ENCODE measurements at places on chromosomes 13 and 19.

- DNase-seq = no peak
Measured at GRCh38 chr19:7138402-7138801, 68.9 kb downstream of the ZNF557 start.

- no peak for DNase-seq
Measured at GRCh38 chr19:7775761-7776160, 12.7 kb downstream of the CLEC4M start.

DNA sequence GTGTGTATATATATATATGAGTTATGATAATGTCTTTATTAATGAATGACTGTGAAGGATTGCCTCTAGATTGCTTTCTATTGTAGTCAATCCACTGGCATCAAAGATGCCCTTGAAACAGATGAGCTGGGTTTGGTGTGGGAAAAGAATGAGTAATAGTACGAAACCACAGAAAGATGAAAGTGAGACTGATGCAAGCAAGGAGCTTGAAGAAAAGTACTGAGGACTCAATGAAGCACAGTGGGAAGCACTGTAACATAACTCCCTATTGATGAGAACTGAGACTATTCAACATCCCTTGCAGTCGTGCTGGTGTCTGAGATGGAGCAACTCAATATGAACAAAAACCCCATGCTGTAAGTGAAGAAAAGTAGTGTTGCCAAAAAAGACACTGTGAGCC, 1794.2 kb downstream of the SLITRK5 start:
- no peak for DNase-seq

DNA sequence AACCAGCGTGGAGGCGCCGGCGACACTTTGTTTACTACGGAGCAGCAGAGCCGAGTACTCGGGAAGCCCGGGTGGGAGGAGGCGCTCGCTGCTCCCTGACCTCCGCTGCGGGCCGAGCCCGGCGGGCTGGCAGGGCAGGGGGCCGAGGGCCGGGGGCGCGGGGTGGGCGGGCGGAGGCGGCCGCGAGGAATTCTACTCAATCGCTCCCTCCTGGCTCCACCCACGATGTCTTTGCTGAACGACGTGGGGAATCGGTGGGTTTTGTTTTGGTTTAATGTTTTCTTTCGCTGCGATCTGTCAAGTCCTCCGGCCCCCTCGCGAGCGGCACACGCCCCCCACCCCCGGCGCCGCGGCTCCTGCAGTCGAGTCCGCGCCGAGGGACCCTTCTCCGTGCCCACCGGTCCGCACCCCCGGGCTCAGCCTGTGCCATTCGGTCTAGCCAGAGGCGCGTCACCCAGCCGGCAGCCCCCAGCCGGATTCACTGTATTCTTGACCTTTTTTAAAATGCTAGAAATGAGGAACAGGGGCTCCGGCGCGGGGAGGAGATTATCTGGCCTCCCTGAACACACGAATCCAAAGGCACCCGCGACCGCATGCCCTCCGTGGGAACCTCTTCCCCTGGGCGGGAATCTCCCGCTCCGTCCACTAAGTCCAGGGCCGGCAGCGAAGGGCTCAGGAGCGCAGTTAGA, 636 bp upstream of the FOXO1 start:
- no peak for DNase-seq

GRCh38 chr13:70644052-70644451, 535.8 kb upstream of the KLHL1 start:
- DNase-seq = no peak

GRCh38 chr13:92225861-92226260, 827.4 kb downstream of the GPC5 start:
- DNase-seq = no peak

GRCh38 chr19:2711172-2711874, 8.8 kb upstream of the GNG7 start:
- DNase-seq = no peak

GRCh38 chr13:111177081-111177711, 62.1 kb downstream of the ARHGEF7 start:
- no peak for DNase-seq

DNA sequence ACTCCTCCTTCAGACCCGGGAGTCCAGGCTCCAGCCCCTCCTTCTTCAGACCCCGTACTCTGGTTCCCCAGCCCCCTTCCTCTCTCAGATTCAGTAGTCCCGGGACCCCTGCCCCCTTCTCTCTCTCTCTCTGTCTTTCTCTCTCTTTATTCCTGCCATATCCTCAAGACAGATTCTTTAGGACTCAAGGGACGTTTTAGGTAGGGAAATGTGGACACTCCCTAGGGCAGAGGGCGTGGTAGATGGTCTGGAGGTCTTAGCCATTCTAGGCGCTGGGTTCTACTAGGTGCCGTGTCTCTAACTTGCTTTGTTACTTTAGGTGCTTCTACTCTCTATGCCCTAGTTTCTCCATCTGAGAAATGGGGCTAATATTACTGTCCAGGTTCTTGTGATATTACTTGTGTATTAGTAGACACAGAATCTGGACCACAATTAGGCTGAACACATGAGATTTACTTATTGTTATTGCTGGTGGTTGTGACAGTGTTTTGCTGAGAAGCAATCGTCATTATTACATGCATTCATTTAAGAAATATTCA, 751 bp upstream of the C19orf84 start:
- no peak for DNase-seq

GRCh38 chr13:112695121-112695520, 5.3 kb downstream of the ATP11A start:
- no peak for DNase-seq

- no peak for DNase-seq
Measured at GRCh38 chr13:112708560-112709240, 18.9 kb downstream of the ATP11A start.

- no peak for DNase-seq
Measured at GRCh38 chr19:38742906-38743305, 1.4 kb downstream of the CAPN12 start.

- no peak for DNase-seq
Measured at GRCh38 chr13:48000559-48001113, 437 bp downstream of the SUCLA2 start.

DNA sequence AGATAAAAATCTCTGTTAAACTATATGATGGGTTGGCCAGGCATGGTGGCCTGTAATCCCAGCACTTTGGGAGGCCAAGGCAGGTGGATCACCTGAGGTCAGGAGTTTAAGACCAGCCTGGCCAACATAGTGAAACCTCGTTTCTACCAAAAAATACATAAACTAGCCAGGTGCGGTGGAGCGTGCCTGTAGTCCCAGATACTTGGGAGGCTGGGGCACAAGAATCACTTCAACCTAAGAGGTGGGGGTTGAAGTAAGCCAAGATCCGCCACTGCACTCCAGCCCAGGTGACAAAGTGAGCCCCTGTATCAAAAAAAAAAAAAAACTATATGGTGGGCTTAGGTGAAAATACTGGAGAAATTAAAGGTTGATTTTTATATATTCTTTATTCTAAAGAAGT, 11.3 kb downstream of the TBC1D4 start:
- no peak for DNase-seq

GRCh38 chr13:46315491-46316075, 71.5 kb downstream of the RUBCNL start:
- DNase-seq = no peak

DNA sequence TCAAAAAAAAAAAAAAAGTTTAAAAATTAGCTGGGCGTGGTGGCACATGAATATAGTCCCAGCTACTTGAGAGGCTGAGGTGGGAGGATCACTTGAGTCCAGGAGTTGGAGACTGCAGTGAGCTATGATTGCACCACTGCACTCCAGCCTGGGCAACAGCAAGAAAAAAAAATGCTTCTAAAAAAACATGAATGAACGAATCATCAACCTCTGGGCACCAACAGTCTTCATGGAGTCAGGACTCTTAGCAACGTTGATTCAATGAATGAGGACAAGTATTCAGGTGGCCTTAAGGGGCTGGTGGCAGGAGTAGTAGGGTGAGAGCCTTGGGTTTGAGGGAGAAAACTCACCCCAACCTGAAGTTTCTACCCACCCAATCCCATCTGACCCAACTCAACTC, 20.6 kb upstream of the OLFM2 start:
- DNase-seq = no peak

GRCh38 chr13:43850873-43851272, 28.7 kb downstream of the CCDC122 start:
- no peak for DNase-seq

DNA sequence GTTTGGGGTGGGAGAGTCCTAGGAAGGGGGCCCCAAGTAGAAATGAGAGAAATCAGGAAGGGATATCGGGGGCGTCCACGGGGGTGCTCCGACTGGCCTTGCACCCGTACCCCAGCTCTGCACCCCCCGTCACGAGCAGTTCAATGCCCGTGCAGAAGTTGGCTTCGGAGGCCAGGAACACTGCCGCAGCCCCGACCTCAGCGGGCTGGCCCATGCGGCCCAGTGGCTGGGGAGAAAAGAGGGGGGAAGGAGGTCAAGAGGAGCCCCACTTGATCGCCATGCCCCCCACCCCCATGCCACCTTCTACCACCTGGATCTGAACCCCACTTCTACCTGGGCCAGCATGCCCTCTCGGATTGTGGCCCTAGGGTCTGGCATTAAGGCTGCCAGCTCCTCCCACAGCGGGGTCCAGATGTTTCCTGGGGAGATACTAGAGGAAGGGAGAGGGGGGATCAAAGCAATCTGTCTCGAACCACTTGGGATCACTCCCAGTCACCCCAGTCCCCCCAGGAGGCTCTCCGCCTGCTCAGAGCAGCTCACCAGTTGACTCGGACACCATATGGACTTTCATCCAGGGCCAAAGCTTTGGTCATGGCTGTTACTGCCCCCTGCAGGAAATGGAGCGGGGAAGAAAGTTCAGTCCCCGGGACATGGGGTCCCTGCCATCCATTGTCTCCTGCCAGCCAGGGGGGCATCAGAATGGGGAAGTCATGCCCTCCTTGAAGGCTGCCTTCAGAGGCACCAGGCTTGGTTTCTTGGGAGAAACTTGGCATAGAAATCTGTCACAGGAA, 2.5 kb upstream of the BCAT2 start:
- no peak for DNase-seq

DNA sequence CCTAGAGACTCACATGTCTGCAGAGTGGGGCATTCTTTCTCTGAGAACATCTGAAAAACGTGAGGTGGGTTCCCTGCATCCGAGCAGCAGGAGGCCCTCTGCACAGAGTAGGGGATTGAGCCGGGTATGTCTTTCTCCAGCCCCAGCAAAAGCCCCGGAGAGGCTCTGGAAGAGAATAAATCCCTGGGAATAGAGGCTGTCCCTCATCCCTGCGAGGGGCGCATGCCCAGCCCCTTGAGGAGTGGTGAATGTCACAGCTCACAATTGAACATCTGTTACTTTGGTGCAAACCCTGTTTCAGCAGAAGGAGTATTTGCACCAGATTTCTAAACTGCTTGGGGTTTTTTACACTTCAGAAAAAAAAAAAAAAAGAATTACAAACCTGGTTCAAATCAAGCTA, 164.6 kb downstream of the FGF14 start:
- DNase-seq = no peak

- no peak for DNase-seq
Measured at GRCh38 chr13:88472316-88472715, 801.1 kb downstream of the SLITRK5 start.

GRCh38 chr13:111877906-111878305, 189.0 kb upstream of the SOX1 start:
- DNase-seq = no peak

GRCh38 chr13:40484101-40484800, 182.2 kb downstream of the FOXO1 start:
- no peak for DNase-seq

DNA sequence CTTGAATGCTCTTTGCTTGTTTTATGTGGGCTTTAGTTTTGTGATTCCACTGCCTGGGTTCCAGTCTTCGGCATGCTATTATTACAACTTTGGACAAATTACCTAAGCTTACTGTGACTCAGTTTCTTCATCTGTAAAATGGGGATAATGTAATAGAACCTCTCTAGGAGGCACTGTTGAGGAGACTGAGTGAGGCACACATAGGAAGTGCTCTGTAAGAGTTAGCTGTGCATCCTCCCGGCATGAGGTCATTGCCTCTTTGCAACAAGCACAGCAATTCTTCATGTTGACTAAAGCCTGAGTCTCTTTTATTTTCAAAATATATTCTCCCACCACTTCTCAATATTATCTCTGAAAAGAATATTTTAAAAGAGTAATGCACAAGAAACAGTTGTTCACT, 227.4 kb downstream of the DLEU7 start:
- no peak for DNase-seq

DNA sequence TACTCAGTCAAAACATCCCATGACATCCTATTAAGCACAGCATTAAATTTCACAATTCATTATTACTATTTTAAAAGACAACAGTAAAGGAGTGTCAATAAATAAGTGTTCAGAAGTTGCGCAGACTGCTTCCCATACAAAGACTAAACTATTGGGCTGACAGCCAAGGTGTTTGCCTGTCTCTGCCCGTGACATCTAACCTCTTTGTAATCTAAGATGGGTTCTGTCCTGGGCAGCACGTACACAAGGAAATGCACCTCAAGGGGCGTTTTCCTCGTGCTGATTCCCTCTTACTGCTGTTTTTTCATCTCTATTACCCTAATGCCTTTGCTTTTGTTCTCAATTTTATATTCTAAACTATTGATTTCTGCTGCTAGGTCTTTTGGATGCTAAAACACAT, 216.3 kb downstream of the NHLRC3 start:
- DNase-seq = no peak

DNA sequence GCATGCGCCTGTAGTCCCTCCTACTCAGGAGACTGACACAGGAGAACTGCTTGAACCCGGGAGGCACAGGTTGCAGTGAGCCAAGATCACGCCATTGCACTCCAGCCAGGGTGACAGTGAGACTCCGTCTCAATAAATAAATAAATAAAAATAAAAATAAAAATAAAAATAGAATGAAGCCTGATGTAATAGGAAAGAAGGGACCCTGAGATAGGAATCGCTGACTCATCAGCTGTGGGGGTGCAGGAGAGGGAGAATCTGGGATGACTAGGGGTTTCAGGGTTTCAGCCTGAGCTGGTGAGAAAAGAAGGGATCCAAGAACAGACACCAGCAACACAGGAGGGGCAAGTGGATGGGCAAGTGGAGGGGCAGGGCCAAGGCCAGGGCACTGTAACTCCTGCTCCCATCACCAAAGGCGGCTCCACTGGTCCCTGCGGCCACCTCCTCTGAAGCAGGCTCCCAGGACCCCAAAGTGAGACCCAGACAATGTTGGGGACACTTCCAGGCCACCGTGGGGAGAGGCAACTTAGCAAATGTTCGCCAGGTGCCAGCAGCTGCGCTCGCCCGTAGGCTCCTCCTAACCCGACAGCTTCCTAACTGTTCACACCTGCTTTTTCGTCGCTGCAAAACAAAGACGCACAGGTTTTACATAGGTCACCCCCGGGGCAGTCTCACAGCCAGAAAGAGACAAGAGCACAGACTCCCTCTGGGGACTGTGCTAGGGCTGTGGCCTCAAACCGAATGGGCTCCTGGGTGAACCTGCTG, 1.2 kb downstream of the HAUS8 start:
- no peak for DNase-seq

DNA sequence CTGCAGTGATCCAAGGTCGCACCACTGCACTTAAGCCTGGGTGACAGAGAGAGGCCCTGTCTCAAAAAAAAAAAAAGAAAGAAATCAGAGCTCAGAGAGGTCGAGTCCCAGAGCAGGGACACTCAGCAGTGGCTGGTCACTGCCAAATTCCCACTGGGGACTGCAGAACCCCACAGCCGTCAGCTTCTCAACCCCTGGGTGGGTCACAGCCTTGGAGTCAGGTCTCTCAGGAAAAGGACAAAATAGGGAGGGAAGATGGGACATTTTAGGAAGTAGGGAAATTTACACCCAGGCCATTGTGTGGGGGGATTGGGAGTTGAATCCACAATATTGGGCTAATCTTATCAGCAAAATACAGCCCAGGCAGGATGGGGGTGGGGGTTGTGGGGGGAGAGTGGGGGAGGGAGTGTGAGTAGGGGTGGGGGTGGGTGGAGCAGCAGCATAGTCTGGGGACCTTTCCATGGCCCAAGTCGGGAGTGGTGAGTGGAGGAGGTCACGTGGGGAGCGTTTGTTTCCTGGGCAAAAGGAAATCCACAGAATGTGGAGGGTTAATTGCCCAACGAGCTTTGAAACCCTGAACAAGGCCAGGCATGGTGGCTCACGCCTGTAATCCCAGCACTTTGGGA, 5.0 kb upstream of the CCDC194 start:
- DNase-seq = no peak
